Aorta (tissue), 5 donors: ENCODE measurements at places on chromosomes 4 and X. TPM values are rescaled to one million over a fixed set of nuclear protein-coding genes. Genes with fewer than 3 reads are reported as not detected.

The TRIM61 gene
- 0.94 TPM for total RNA-seq

The AMOT gene
- total RNA-seq = 11.6 TPM

The DCLK2 gene
- 17.9 TPM for total RNA-seq

The CENPC gene
- 21.7 TPM for total RNA-seq

DNA sequence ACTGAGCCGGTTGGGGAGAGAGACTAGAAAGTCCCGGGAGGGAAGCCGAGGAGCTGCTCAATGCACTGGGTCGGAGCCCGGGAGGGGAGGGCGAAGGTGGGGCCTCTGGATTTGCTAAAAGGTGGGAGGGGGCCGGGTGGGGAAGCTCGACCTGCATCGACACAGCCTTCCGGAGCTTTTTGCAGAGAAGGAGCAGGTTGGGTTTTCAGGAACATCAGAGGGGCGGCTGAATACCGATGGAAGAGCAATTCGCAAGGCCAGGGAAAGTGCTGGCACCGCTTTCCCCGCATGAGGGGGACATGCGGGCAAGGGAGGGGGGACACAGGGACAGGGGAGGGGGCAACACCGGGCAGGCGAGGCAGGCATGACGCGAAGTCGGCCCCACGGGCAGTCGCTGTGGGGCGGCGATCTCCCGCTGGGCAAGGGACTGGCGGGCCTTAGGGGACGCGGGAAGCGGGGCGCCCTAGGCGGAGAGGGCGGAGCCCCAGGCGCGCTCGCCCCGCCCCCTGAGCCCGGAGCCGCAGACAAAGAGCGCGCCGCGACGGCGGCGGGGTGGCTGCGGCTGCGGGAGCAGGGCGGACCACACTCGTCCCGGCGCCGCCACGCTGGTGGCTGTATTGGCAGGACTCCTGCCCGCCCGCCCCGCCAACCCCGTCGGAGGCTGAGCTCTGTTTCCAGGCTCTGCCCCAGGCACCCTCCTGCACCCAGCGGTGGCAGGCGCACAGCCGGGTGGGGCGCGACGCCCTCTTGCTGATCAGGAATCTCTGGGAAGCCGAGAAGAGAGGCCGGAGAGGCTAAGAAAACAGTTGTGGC is 11.6 kb downstream of the PDZD4 start:
- DNase-seq = no peak

- DNase-seq = no peak
These were observed 1475.5 kb upstream of the AGA start for GRCh38 chr4:178917756-178918155.

DNA sequence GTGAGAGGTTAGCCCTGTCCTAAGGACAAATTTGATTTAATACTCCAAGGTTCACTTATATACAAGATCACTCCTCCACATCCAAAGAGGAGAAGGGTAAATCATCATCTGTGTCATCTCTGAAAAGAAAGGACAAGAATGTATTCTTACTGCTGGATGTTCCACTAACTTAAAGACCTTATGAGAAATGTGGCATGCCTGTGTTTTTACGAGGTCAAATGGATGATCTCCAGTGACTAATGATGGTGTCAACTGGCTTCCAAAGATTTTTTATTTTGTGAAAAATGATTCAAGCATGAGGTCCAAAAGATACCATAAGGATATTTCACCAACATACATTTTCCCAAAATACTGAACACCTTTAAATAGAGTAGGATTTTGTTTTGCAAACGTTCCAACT is 143.4 kb downstream of the PTCHD1 start:
- DNase-seq = no peak

GRCh38 chr4:39169426-39169825 is 12.9 kb upstream of the WDR19 start:
- no peak for DNase-seq
